ENCODE measurements at places on chromosomes 11 and 22. TPM values are rescaled to one million over a fixed set of nuclear protein-coding genes. Genes with fewer than 3 reads are reported as not detected.

Gene MMP1
- polyA plus RNA-seq, result 2.5 TPM

Gene ASCL2
- 1.6 TPM for polyA plus RNA-seq

Gene PDE2A
- polyA plus RNA-seq, result 16.9 TPM

Gene GLYAT
- polyA plus RNA-seq, result 0.18 TPM

Gene PLEKHA7
- 7.3 TPM for polyA plus RNA-seq

Gene MS4A3
- 2.2 TPM for polyA plus RNA-seq

Gene MS4A2
- 0.05 TPM for polyA plus RNA-seq

Gene ADM2
- 1.4 TPM for polyA plus RNA-seq

Gene GAL3ST1
- 0.46 TPM for polyA plus RNA-seq

Gene OR6A2
- 0.05 TPM for polyA plus RNA-seq

Gene FOLR1
- 0.98 TPM for polyA plus RNA-seq

Gene ZNF70
- polyA plus RNA-seq, result 1.7 TPM

Measured in thymus (tissue), 14 donors.